ENCODE measurements at places on chromosomes 3 and 15.

DNA sequence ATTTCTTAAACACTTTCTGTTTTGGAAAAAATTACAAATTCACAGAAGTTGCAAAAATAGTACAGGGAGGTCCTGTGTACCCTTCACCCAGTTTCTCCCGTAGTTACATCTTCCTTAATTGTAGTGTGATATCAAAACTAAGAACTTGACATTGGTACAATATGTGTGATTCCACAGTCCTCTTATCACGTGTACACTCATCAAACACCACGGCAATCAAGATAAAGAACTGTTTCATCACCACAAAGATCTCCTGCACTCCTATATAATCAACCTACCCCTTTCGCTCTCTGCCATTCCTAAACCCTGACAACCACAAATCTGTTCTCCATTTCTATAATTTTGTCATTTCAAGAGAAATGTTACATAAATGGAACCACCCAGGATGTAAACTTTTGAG is 31.4 kb downstream of the POMGNT2 start:
- DNase-seq = no peak

- DNase-seq = no peak
Observed at GRCh38 chr3:185995352-185995751, 57.5 kb upstream of the TRA2B start.

GRCh38 chr15:92161039-92161670 is 232.5 kb upstream of the ST8SIA2 start:
- no peak for DNase-seq

GRCh38 chr15:64560998-64561397 is 100.6 kb downstream of the ZNF609 start:
- DNase-seq = no peak

DNA sequence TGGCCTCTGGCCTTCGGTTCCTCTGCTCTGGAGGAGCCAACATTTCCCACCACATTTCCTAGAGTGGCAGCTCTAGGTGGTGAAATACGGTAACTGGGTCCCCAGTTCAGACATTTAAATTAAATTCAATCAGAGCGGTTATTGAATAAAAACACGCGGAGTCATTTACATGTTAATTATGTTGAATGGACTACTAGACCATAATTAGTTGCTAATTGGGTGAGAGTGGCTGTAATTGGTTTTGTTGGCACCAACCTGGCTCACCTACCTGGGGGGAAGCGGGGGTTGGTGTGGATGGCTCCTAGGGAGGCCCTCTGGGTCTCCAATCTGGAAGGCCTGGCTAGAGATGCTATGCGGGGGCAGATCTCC is 12.7 kb downstream of the SEMA3F start:
- no peak for DNase-seq

DNA sequence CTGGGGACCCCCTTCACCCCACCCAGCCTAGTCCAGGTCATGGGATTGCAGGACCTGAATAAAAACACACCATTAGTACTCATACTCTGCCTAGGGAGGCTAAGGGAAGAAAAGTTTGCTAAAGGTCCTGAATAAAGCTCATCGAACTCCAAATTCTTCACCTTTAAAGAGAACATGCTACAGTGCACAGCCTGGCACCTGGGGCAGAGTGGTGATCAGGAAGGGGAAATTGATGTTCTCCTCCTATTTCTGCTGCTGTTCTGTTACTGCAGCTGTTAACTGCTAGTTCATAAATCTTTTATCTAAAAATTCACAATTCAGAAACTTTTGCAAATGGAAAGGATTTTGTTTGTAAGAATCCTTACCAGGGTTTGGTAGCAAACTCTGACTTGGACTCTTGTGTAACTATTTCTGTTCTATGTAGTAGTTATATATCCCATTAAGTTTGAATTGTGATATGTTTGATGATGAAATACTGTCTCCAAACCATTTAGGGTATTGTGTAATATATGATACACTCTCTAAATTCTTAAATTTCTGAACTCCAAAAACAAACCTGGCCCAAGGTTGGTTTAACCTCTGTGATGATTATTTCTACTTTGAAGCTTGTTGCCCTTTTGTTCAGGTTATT is 27.9 kb downstream of the MCTP2 start:
- no peak for DNase-seq

GRCh38 chr15:45604326-45604725 is 17.1 kb downstream of the BLOC1S6 start:
- DNase-seq = no peak

DNA sequence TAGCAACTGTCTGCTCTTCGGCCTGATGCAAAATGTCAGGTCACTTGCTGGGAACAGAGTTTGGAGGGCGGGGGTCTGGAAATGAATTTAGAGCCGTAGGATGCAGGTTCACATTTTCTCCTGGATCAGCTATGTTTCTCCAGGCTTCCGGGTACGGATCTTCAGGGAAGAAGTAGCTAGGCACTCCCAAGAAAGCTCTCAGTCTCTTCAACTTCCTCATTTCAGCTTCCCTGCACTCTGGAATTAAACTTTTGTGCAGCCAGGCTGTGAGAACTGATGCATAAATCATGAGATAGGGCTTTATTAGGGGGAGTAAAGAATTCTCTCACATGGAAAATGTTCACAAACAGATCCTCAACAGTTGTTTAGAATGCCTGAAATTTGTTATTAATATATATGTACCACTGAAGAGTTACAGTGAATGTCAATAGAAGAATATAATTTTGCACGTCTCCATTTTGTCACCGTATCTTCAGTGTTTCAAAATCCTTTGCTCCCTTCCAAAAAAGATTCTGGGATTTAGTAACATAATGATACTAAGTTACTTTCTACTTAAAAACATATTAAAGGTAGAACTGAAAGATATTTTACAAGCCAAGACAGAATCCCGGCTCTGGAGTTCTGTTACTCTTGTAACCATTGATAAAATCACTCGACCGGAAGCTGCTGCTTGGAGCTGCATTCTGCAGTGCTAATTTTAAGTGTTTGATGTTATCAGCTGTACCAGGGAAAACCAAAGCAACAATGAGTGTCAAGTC is 178.5 kb upstream of the P2RY1 start:
- no peak for DNase-seq

- no peak for DNase-seq
Observed at GRCh38 chr3:30292192-30292893, 314.1 kb upstream of the TGFBR2 start.

DNA sequence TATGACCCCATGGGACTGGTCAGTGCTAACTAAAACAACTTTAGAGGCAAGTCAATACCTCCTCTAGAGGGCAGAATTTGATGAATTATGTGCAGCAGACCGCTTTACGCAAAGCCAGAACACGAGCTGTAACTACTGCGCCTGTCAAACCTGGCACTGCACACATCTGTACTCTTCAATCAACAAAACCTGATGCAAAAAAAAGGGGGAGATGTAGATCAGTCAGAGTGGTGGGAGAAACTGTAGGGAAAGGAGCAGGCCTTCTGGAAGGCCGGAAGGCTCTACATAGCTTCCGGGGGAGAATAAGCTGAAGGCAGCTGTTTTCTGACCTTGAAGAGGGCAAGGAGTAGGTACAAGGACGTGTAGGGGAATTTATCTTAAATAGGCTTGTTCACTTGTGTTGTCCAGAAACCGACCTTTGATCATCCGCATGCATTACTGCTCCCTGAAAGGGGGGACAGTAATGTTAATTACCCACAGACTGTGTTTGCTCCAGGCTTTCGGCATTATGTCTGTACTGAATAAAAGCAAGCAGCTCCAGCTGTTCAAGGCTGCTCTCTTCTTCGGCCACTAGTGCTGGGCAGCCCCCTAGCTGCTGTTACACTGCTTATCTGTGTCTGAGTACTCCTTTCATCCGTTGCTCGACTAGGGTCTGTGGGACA is 41.0 kb downstream of the GPR160 start:
- DNase-seq = no peak

- no peak for DNase-seq
Observed at GRCh38 chr15:70401709-70402108, 304.0 kb upstream of the TLE3 start.

DNA sequence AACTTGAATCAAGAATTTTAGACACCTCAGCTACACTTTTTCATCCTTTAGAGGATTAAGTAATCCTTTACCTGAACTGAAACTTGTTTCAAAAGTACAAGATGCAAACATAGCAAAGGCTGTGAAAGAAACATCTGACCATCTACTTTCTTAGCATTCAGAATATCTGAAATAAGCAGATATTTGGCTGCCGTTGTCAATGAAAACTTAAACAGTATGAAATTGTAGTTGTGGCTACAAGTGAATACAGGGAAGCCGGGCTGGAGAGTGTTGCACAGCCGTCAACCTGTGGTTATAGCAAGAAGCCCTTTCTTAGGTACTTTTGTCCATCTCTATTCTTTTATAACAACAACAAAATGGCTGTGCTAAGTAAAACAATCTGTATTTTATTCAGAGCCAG is 6.9 kb upstream of the CX3CR1 start:
- DNase-seq = no peak

DNA sequence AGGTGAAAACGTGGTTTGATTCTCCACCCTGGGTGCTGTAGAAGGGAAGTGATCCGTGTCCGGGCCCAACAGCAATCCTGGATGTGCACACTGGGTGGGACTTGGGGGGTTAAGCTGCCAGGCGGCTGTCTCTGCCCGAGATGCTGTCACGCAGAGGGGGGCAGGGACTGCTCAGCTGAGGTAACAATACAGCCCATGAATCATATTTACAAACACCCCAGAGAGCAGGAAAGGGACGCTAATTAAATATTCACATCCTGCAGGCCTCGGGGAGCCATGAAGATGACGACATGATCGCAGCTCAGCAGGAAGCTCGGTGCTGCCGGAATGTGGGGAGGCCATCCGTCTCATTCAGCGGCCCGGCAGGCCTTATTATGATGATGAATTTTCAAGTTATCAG is 17.9 kb upstream of the CRABP1 start:
- DNase-seq = no peak

GRCh38 chr3:41418961-41419691 is 219.8 kb downstream of the CTNNB1 start:
- peak; percentile 78 for DNase-seq

DNA sequence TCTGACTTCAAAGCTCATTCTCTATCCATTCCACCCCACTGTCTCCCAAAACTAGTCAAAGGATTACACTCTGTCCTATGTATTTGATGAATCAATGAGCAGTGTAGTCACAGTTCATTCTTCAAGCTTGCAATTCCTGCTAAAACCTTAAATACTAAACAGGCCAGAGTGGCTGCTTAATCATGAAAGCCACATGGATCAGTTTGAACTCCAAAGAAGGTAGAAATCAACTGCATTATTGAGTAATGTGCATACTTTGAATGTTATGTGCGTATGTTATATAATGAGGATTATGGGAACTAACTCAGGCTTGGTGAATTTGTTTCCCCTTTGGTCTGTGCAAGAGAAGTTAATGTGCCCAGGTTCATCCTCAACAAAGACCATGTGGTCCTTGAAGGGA is 45.4 kb downstream of the PRICKLE2 start:
- DNase-seq = no peak

- no peak for DNase-seq
Observed at GRCh38 chr3:30263238-30263924, 343.0 kb upstream of the TGFBR2 start.

DNA sequence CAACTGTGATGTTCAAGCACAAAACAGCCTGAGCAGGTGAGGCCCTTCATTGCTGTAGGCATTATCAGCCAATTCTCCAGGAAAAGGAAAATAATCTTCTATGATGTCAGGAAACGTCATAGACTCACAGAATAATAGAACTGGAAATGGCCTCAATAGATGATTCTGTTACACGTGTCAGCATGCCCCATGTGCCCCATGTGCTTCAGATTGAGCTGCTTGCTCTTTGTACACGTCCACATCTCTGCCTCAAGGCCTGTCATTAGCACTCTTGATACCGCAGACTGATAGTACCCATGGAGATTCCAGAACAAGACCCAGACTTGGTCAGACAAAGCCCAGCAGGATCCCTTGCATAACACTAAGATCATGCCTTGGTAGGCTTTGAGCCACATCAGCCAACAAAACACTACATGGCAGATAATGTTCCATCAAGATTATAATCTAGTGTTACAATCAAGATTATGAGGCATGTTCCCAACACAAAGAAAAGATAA is 95.9 kb downstream of the MEIS2 start:
- DNase-seq = no peak

DNA sequence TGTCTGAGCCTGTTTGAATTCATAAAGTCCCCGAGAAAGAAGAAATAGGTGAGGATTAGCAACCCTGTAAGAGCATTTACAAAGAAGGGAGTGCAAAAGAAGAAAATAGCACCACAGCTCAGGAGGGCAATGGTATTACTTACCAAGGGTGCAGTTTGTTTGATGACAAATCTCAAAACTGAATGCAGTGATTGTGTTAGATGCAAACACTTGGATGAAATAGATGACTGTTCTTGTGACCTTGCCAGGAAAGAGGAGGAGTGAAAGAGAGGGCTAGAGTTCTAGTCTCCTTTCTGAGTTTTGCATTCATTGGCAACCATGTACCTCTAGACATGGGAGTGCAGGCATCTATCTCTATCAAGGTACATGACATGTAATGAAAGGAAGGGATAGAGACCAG is 1030.8 kb upstream of the CFAP20DC start:
- no peak for DNase-seq

- DNase-seq = peak; percentile 10
Observed at GRCh38 chr15:81284256-81285031, 39.5 kb downstream of the STARD5 start.

DNA sequence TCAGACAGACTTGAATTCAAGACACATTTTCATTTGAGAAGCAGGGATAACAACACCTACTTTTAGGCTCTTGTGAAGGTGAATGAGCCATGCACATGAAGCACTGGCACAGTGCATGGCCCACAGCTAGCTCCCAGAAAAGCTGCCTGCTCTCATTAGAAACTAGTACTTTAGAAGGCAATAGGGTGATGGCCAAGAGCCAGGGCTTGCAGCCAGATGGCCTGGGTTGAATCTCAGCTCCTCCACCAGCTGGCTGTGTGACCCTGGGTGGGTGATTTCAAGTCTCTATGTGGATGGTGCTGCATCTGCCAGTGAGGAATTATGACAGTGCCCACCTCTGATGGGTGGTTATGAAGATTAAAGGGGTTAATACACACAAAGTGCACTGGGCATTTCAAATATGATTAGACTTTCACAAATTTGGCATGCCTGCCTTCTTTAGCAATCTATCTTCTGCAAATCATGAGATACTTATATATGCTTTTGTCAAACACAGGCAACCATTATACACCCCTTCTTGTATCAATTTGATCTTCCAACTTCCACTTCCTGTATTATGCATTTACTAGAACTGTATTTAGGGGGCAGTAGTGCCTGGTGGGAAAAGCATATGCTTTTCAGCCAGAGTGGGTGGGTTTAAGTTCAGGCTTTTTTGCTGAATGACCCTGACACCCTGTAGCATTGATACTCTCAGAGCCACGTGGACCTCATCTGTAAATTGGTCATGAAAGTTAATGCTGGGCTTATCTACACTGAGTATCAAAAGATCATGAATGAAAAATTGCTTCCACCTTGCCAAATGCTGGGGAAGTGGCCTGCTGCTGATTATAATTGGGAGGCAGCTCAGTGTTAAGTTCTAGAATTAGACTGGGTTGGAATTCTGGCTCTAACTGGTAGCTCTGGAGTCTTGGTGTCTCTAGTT is 34.7 kb upstream of the RBP1 start:
- no peak for DNase-seq

Measured in natural killer cell treated with Interleukin-12 subunit alpha and Interleukin-12 subunit beta and Interleukin-15 and Interleukin-18, amount 100 ng/mL, for 72 hours (primary cell).